ENCODE measurements at places on chromosomes 4 and X. TPM values are rescaled to one million over a fixed set of nuclear protein-coding genes. Genes with fewer than 3 reads are reported as not detected.

- no peaks in the 10 kb centered on the region for H3K4me1 ChIP-seq
- no peaks in the 10 kb centered on the region for H3K27me3 ChIP-seq
- H3K36me3 ChIP-seq = no peaks in the 10 kb centered on the region
- no peak overlapping the region for H3K4me3 ChIP-seq
Measured at GRCh38 chr4:189021831-189022230, 882.6 kb downstream of the TRIML1 start.

- H3K4me1 ChIP-seq = no peaks in the 10 kb centered on the region
- H3K27ac ChIP-seq = no peak overlapping the region
- DNase-seq = no peak
- H3K36me3 ChIP-seq = peaks cover 24% of the 10 kb centered on the region
Measured at GRCh38 chrX:11119313-11119943, 8.3 kb downstream of the HCCS start.

DNA sequence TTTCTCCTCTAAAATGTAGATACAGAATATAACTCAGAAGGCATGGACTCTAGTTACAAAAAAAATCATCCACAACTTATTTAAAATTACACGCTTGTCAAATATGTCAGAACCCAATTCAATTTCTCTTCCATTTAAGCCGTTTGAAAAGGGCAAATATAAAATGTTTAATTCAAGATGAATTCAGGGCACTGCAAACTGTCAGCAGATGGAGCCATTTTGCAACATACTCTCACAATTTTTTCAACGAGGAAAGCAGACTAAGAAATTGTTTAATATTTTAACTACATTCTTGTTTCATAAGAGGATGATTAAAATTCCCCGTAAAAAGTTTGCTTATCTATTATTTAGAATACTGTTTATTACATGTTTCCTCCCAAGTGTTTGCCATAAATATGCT, 321.3 kb upstream of the CPXCR1 start:
- peaks cover 6% of the 10 kb centered on the region for H3K27me3 ChIP-seq
- DNase-seq = peak; percentile 10
- H3K27ac ChIP-seq = no peak overlapping the region
- H3K36me3 ChIP-seq = no peaks in the 10 kb centered on the region
- H3K4me1 ChIP-seq = no peaks in the 10 kb centered on the region

DNA sequence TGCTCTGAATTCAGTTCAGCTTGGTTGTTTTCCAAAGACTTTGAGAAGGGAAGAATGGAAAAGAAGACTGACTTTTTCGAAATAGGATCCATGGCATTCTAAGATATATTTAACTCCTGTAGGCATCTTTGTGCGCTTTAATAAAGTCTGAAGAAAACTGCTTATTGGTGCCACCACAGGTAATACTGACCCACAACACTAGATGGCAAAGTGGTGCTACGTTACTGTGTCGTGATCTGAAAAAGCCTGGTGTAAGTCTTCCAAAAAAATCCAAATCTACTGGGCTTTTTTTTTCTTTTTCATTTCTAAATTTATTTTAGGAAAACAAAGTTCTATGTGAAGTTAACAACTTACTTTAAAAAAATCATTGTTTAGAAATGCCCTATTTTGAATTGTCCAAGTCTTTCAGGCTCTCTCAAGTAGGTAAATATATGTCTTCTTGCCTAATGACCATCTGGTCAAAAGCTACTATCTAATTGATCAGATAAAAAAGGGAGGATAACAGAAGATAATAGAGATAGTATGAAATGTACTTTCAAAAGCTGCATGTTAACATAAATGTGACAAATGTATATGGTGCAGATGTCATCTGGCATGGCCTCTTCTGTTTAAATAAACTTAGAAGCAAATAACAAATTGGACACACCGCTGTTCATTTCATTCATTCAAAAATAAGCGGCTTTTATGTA, 47.0 kb upstream of the MID1IP1 start:
- peak; percentile 65 for DNase-seq
- no peaks in the 10 kb centered on the region for H3K4me1 ChIP-seq
- no peak overlapping the region for H3K27ac ChIP-seq
- H3K4me3 ChIP-seq = no peak overlapping the region
- peaks cover 17% of the 10 kb centered on the region for H3K27me3 ChIP-seq

GRCh38 chr4:108113229-108113628, 55.5 kb downstream of the LEF1 start:
- no peaks in the 10 kb centered on the region for H3K36me3 ChIP-seq
- peaks cover 5% of the 10 kb centered on the region for H3K4me1 ChIP-seq
- no peak overlapping the region for H3K27ac ChIP-seq
- no peaks in the 10 kb centered on the region for H3K27me3 ChIP-seq
- no peak overlapping the region for H3K4me3 ChIP-seq

MSX1 gene
- 2.5 TPM for polyA plus RNA-seq

COX7B2 gene
- polyA plus RNA-seq = not detected

SH3TC1 gene
- 21.3 TPM for polyA plus RNA-seq

SPANXD gene
- not detected for polyA plus RNA-seq

Measured in muscle of leg (tissue), 16 donors.